Caki2 (cell line): ENCODE measurements at places on chromosomes 12 and 14. TPM values are rescaled to one million over a fixed set of nuclear protein-coding genes. Genes with fewer than 3 reads are reported as not detected.

The RNASE1 gene
- not detected in 2 replicates for total RNA-seq

The OTX2 gene
- total RNA-seq = not detected in 2 replicates

The LALBA gene
- total RNA-seq = not detected in 2 replicates

The FOXG1 gene
- not detected in 2 replicates for total RNA-seq

The ARF6 gene
- total RNA-seq = 51.7 and 52.6 TPM in 2 replicates

The PPP4R3A gene
- 21.1 and 24.5 TPM in 2 replicates for total RNA-seq

The PELI2 gene
- total RNA-seq = 5.1 and 6.1 TPM in 2 replicates

The MANSC4 gene
- total RNA-seq = not detected in 2 replicates

GRCh38 chr14:95510804-95511203, 5.6 kb downstream of the SYNE3 start:
- no peak for DNase-seq

DNA sequence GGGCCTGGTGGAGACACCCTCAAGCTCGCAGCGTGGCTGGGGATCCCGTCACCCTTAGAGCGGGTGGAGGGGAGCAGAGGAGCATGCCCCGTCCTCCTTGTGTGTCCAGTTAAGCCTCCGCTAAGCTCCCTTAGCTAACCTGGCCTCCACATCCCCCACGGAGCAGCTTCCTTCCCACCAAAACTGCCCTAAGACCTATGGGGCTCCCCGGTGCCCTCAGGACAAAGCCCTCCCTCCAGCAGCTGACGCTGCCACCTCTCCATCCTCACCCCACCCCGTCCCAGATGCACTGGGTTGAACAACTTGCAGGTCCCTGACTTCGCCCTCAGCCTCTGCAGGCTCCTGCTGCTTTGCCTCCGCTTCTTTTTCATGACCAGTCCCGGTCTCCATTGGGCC, 4.0 kb downstream of the AHNAK2 start:
- DNase-seq = no peak

GRCh38 chr12:77979597-77980250, 149.0 kb downstream of the NAV3 start:
- no peak for DNase-seq

GRCh38 chr12:56020423-56021184, at the start of gene IKZF4:
Gene IKZF4 (plus strand): TSS chr12:56021043. CDS start chr12:56021494, 451 bp downstream.
- DNase-seq = no peak

DNA sequence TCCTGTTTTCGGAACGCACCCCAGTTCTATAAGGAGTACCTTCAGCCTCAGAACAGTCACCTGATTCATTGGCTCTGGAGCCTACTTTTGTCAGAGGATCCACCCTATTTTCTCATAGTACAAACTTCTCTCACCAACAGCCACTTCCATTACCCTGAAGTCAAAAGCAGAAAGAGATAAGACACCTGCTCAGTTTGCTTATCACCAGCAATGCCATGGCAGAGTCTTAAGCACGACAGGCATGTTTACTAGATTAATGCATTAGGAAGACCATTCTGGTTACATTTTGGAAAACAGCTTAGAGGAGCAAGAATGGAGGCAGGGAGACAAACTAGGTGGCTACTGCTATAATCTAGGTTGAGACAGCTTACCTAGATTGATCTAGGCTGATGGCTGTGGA, 67.7 kb downstream of the GXYLT1 start:
- no peak for DNase-seq

DNA sequence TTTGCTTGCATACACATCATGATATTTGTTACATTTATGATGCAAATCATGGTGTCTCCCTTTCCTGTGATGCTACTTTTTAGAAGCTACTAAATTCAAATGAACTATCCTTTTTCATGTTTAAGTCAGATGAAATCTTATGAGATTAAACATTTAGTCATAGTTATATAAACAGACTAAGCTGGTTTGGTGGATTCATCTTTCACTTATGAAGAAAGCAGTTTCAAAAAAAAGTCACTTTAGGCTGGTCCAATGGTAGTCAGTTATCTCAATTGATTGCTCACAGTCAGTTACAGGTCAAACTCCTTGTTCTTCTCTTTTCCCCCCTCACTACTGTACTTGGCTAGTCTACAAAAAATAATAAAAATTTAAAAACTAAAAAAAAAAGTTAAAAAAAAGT, 19.7 kb downstream of the SYCP3 start:
- DNase-seq = no peak

DNA sequence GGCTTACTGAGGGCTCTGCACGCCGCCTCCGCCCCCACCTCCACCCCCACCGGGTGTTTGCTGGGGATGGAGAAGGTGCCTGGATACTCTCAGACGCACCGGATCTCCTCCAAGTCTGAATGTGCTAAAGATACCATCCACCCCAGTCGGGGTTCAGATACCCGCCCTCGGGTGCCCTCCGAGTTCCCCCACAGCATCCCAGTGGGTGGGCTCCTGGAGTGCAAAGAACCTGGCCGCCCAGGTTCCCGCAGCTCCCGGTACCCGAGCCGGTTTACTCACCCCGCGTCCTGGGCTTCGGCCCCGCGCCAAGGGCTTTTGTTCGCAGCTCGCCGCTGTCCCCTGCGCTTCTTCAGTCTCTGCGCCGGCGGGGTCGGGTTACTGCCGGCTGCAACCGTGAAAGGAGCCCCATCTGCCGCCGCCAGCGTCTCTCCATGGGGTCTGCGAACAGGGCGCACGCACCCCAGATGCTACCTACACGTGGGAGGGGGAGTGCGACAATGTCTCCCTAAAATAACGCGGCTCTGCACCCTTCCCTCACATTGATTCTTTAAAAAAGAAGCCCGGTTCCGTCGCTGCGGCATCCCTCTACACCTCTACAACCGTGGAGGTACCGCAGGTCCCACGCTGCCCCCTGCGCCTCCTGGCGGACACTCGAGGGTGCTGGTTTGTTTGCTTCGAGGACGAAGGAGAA, at the start of gene CCDC177:
Gene CCDC177, minus strand, starts transcription at position 609 of the 691 bp plus-strand sequence. CDS start 1,249 bp downstream, outside the sequence.
- DNase-seq = no peak

DNA sequence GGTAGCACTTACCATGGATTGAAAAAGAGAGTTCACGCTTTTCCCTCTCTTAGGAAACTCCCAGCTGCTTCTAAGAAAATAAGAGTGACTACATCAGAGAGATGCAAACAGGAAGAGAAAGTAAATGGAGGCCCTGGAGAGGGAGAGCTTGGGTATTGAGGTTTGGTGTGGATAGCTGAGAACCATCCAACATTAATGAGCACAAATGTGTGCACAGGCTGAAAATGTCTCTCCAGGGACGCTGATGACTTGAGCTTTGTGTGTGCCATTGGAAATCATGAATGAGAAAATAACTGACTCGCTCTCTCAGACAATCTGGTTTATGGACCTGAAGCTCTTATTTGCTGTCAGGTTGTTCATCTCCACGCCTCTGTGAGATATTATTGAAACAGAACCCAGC, 318.8 kb downstream of the NRXN3 start:
- DNase-seq = no peak

- DNase-seq = no peak
Observed at GRCh38 chr12:12663644-12664294, 32.2 kb downstream of the GPR19 start.

DNA sequence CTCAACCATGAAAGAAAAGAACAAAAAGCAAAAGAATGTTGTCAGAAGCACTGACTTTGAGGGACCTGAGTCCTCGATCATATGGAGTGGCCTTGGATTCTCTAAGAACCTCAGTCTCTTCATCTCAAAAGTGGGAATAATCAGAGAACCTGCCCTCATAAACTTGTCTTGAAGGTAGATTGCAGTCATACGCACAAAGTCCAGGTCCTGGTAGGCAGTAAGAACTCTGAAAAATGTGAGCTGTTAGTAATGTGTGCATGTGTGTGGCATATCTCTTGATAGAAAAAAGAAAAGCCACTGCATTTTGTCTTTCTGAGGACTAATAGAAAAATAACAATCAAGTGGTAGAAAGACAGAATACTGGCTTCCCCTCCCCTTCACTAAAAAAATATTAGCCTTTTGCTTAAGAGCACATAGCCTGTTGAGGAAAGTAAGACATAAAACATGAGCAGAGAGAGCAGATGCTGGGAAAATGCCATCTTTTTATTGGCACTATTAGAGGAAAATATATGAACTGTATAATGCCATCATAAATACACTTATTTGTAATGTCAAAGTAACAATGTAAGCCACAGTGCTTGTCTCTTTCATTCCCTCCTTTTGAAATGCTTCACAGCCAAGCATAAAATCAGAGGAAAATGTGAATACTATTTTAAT, 205.1 kb upstream of the TBX3 start:
- DNase-seq = no peak

DNA sequence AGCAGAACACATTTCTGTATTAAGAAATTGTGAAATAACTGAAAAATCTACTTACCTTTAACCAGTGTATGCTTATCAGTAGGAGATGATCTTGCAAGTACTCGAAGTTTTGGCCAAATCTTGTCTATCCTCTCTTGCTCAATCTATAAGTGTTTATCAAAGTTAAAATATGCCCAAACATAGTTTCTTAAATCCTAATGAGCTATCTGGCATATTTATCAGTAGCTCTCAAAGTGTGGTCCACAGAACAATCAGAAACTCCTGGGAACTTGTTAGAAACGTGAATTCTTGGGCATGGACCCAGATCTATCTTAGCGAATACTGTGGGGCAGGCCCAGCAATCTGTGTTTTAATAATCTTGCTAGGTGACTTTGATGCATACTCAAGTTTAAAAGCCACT, 84.5 kb upstream of the POC1B start:
- no peak for DNase-seq
